Muscle of leg (tissue), 16 donors: ENCODE measurements at places on chromosomes 13 and 19. TPM values are rescaled to one million over a fixed set of nuclear protein-coding genes. Genes with fewer than 3 reads are reported as not detected.

The TUBA3C gene
- total RNA-seq: not detected

DNA sequence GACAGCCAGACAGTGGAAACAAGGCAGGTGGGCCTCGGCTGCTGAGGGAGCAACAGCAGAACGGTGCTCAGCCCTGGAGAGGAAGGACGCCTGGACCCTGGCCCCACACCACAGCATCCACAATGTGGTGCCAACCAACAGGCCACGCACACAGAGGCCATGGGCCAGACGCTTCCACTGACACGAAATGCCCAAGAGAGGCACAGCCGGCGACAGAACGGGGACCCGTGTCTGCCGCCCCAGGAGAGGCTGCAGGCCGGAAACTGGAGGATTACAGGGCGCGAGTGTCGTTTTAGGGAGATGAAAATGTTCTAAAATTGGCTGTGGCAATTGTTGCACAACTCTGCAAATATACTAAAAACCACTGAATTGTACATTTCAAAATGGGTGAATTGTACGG, 69.7 kb downstream of the RASA3 start:
- DNase-seq: no peak

DNA sequence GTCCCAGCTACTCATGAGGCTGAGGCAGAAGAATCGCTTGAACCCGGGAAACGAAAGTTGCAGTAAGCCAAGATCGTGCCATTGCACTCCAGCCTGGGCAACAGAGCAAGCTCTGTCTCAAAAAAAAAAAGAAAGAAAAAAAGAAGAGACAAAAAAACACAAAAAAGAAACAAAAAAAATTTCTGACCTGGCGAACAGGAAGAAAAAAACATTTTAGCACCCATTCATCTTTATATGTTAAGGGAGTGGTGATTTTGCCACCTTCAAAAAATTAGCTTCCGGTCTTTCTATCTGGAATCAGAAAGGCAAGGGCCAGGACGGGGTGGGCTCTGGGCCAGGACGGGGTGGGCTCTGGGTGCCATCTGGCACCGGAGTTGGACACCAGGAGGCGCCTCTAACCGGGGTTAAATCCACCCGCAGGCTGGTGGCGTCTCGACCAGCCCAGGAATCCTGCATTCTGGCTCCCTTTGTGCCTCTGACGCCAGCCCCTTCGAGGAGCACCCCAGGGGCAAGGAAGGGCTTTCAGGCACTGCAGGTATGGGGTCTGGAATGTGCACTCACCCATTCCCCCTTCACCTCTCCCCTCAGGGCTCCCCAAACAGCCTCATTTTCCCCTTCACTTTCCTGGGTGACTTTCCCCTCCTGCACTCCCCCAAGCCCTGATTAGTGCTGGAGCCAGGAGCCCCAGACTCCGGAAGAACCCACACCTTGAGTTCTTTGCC, 10.4 kb upstream of the ZSWIM4 start:
- DNase-seq: peak; percentile 65

DNA sequence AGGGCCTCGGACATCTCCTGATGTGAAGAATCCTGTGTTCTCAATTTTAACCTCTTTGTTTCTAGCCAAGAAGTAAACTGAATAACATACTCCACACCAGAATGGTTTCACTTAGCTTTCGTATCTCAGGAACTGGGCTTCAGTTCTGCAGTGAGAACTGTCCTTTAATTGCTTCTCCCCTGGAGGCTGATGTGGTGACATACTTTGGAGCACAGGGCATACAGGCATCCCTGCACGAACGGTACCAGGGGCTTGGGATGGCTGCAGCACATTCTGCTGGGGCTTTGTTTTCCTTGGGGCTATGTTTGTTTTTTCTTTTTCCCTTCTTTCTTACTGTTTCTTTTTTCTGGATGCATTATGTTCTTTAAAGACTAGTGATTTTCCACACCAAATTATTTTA, 230.5 kb downstream of the TM9SF2 start:
- no peak for DNase-seq
